ENCODE measurements at places on chromosomes 12 and 14.

- DNase-seq = no peak
These were observed 117.0 kb downstream of the SMOC1 start for GRCh38 chr14:69996216-69996615.

- no peak for DNase-seq
These were observed 298.0 kb upstream of the KITLG start for GRCh38 chr12:88878295-88878694.

- DNase-seq = no peak
These were observed 44.4 kb downstream of the DYRK2 start for GRCh38 chr12:67692966-67693365.

GRCh38 chr12:104801427-104801826, 156.7 kb downstream of the SLC41A2 start:
- DNase-seq = no peak

GRCh38 chr14:91344096-91344495, 73.5 kb downstream of the CCDC88C start:
- DNase-seq = no peak

GRCh38 chr14:77498120-77498979, at the start of gene ISM2:
TSS of gene ISM2 (minus strand) at chr14:77498816. CDS start at chr14:77498793, 23 bp downstream.
- DNase-seq = no peak

DNA sequence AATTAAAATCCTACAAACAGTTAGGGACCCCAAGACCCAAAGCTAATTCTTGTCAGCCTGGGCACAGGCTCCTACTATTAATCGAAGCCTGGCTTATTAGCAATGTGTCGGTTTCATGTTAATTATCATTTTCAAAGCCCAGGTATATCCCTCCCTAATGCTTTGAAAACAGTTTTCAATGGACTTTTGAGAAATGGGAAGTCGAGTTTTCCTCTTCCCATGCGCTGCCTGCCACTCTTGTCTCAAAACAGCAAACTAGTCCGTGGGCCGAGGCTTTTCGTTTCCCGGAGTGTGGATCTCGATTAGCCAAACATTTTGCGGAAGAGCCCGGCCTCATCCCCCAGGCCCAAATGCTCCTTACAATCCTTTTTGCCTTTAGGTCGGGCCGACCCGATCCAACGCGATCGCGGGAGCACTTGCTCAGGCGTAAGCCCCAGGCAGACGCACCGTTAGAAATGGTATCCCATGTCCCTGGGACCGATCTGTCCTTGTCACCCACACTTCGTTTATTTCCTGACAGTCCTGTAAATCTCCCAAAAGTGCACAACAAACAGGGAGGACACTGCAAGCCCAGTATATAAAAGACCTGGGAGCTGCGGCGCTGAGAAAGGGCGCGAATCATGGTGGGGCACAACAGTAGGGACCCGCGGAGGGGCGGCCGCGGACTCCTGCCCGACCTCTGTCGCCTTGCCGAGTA, 1.5 kb downstream of the SIX6 start:
- no peak for DNase-seq

- DNase-seq = no peak
These were observed 352.9 kb upstream of the SEL1L start for GRCh38 chr14:81886588-81886987.

DNA sequence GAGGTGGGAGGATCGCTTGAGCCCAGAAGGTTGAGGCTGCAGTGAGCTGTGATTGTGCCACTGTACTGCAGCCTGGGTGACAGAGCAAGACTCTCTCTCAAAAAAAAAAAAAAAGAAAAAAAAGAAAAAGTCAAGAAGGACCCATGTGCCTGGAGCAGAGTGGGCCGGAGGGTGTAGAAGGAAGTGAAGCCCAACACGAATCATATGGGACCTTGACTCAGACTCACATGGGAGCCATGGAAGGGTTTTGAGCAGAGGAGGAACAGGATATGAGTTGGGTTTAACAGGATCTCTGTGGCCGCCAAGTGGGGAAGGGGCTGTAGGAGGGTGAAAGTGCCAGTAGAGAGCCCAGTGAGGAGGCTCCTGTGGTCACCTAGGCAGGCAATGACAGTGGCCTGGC, 165.4 kb downstream of the PHETA1 start:
- no peak for DNase-seq

GRCh38 chr14:68076451-68076850, 256.9 kb downstream of the RAD51B start:
- no peak for DNase-seq

DNA sequence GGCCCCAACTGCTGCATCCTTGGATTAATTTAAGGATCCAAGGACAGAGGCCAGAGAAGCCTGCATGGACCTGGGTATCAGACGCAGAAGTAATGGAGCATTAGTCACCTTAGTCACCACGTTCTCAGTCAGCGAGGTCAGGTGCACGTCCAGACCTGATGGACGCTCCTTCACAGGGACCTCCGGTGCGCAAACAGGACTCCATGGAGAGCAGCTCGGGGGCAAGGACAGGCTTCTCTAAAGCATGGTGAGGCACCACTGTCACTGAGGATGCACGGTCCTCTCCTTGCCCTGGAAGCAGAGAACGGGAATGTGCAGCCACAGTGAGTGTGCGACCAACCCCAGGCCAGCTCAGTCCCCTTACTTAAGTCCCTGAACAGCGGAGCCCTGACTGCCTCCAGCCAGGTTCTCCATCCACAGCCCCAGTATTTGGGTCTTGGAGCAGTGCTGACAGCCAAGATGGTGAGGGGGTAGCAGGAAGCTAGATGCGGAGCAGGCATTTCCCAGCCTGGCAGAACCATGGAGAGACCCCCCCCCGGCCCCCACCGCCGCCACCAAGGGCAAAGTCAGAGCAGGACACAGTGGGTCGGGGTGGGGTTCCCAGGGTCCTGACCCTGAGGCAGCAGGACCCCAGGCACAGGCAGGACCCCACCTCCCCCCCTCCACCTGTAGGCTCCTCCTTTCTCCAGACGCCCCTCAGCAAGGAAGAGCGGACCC, 253.4 kb upstream of the SFSWAP start:
- DNase-seq = no peak

- DNase-seq = no peak
These were observed 3.4 kb downstream of the TRHDE start for GRCh38 chr12:72275526-72275925.

DNA sequence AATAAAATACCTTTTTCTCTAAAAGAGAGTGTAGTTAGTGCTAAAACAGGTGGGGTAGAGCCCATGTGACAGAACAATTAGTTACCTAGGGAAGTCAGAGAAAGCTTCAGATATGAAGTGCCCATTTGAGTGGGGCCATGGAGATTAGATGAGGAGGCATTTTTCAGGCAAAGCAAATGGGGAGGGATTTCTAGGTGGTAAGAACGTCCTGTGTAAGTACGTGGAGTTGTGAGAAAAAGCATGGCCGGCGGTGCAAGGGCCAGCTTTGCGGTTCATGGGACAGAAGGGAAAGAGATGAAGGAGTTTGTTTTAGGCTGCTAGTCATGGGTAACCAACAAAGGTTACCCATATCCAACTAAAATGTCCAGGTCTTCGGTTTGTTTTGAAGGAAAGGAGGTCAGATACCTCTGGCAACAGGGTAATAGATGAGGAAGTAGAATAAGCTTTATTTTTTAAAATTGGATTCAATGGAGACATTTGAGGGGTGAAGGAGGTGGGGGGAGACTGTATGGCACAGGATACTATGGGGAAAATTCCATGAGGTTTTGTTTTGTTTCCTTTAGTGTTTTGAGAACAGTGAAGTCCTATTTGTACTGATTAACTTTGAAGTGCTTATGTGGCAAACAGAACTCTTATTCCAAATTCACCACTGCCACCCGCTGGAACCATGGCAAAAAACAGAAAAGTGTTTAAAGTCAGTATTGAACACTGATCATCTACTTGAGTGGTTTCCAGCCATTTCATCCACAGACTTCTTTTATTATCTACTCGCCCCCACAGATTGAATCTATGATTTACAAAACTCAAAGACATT, 10.0 kb upstream of the SNRPF start:
- DNase-seq = no peak

DNA sequence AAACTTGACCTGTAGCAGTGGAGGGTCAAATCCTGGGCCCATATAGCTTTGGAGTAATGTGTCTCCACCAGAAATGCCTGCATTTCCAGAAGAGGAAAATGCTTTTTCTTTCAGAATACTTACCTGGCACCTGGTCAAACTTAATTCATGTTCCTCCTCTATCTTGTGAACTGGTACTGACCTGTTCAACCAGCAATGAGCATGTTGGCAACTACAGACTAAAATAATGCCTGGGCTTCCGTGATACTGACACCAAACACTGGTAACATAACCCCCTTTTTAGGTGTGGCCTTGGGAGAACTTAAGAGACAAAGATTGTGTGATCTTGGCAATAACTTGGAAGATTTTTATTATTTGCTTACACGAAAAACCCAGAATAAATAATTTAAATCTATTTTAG, 23.8 kb upstream of the MGST1 start:
- DNase-seq = no peak

- no peak for DNase-seq
These were observed 161.2 kb downstream of the DAD1 start for GRCh38 chr14:22427771-22428231.

DNA sequence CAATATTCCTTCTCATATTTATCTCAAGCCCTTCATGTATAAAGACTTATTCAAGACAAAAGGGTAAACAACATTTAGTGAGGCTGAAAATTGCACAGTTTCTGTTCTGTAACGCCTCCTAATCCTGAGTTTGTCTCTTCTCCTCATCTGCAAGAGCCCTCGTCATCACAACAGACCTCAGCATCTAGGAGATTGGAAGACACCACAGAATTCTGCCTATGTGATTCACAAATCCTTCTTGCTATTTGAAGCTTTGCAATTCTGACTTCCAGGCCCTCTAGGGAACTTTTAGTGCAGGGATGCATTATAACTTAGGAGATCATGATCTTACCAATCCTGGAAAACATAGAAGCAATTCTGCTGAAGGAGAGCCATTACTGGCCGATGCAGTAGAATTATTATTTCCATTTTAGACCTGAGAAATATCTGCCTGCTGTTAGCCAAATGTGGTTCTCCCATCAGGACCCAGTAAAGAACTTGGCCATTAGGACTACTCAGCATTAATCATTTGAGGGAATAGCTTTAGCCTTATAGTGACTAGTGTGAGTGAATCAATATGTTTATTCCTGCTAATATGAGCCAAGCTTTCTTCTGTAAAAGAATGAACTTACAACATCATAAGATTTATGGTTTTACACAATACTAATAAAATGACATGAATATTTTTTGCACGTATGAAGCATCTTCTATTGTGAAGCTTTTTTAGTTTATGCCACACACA, 119.5 kb downstream of the ANO4 start:
- DNase-seq = no peak

- no peak for DNase-seq
These were observed 11.7 kb upstream of the NGDN start for GRCh38 chr14:23457587-23458445.

DNA sequence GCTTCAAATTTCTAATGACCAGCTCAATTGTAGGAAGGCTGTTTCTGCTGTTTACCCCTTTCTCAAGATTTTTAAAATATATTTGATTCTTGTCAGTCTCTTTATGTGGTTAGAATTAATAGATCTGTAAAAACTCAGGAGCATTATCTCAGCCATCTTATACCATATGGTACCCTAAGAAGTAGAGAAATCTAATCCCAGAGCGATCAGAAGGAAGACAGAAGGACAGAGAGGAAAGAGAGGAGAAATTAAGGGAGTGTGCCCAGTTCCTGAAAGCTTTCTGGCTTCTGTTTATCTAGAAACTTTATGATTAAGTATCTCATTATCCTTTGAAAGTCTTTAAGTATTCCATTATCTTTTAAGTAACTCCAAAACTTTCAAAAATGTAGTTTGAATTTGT, 152.1 kb upstream of the NAV3 start:
- no peak for DNase-seq
